CD4-positive, alpha-beta T cell treated with Interleukin-21 for 1 hour (primary cell): ENCODE measurements at places on chromosomes 1 and 21.

DNA sequence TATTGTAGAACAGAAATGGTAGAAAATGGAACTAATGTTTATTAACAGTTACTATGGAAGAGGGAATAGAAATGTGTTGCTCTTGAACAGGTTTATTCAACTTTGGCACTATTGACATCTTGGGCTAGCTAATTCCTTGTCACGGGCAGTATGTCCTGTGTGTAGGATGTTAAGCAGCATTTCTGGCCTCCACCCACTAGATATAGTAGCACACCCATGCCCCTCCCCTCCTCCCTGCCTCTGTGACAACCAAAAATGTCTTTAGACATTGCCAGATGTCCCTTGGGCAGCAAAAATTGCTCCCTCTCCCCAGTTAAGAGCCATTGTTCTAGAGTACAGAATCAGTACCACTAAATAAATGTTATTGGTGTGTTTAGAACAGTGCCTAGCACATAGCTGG lies 91.4 kb upstream of the TPTE start:
- DNase-seq, result no peak

GRCh38 chr1:94362466-94363058 lies 55.6 kb upstream of the ABCD3 start:
- no peak for DNase-seq

- no peak for DNase-seq
These were observed 4.8 kb upstream of the SARS1 start for GRCh38 chr1:109208836-109209463.

DNA sequence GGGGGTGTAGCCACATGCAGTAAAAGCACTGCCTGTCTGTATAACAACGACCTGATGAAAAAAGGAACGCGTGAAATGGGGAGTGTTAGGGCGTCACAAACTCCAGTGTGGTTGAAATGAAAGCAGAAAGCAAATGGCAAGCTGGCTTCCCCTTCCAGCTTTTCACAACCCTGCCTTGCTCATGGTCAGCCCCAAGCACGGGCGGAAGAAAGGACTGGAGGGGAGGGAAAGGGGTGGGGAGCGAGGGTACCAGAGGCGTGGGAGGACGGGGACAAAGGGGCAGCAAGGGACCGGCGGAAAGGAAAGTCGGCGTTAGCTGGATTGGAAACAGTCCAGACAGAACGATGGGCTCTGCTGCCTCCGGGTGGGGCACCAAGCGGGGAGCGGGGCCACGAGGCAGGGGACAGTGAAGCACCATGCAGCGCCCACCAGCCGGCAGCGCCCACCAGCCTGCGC lies 9.6 kb downstream of the VPS26C start:
- peak; percentile 37 for DNase-seq

- no peak for DNase-seq
These were observed 36.2 kb downstream of the CELF3 start for GRCh38 chr1:151680391-151680790.

DNA sequence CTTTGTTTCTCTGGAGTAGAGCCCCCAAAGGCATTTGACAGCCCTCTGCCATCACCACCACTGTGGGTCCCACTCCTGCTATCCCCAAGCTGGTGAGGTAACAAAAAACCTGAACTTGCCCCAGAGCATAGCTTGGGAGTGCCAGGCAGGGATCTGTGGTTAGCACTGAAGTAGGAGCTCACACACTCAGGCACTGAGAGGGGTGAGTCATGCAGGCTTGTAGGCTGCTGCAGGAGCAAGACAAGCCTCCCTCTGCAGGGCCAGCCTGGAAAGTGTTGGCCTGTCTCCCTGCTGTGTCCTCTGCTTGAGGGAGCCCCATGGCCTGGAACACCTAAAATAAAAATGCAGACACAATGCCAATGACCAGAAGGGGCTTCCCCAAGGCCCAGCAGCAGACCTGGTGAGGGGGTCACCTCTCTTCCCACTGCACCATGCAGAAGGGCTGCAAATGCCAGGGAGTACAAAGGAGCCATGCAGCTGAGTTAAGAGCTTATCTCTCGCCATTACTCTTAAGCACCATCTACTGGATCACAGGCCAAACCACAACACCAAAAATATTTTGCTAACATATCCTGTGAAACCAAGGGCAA lies 108.9 kb upstream of the POGK start:
- no peak for DNase-seq

DNA sequence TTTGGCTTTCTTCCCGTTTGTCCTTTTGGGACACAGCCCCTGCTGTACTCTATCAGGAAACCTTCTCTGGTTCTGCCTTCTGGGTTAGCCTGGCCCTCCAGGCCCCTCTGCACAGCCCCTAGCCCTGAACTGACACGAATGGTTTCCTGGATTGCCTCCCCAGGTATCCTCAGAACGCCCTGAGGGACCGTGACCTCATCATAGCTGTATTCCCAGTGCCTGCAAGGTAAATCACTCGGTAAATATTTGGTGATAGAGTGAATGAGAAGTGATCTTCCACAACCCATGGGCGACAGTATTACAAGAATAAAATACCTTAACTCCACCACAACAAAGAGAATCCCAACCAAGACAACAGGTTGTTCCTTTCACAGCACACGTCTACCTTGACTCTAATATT lies 637.2 kb downstream of the SMYD3 start:
- no peak for DNase-seq

DNA sequence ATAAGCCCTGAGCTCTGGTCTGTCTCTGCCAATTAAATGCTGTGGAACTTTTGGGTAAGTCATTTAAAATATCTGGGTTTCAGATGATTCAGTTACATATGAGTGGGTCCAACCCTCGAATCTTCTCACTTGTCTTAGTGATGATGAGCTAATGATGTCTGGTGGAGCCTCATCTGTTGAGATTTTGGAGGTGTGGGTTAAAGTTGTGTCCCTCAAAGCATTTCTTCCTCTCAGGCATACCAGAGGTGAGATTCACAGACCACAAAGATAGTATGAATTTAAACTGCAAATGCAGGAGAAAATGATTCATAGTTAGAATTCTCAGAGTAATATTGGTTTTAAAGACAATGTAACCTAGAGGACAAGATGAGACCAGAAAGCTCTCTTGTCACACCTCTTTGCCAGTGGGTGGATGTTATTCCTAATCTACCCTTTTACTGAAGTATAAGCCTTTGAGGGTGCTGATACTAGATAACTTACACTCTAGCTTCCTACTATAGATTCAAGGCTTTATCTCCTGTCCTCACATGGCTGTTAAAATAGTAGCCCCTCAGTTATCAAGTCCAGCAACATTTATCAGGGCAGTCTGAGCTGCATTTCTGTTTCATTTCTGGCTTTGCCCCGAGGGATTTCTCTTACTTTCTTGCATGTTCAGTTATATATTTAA lies 90.7 kb downstream of the MT1HL1 start:
- DNase-seq, result no peak

DNA sequence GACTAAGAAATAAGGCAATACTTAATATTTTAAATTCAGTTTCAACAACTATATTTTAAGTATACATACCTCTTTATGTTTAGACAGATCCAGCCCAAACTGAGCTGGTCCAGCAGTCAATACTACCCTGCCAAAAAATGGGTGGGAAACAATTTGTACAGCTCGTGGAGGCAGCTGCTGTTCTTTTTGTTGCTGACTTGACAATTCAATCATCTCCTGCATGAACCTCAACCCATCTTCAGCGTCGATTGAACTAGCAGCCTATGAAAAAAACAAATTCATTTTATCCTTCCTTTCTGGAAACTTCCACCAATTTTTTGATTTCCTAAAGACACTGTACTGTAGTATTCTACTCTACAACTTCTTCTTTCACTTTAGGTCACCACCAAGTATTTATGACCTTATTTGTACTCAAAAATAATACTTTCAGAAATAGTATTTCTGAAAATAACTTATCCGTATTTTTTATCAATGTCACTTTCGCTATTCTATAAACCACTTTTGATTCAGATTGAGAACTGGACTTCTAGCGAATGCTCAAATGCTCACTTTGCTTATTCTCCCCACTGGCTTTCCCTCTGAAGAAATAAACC lies 46.5 kb downstream of the EDEM3 start:
- DNase-seq, result no peak

DNA sequence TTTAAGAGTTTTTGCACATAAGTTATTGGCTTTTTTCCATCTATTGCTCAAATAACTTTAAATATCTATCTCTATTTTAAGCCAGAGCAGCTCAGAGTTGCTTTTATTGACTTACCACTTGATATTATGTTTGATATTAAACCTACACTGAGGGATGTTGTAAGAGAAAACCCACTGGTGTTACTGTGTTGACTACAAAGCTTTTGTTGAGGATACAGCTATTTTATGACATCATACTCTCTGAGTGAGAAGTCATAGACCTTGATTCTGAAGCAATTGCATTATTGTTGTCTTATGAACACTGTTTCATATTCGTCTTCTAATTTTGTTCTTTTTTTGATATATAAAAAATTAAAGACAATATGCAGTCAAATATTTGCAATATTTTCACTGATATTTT lies 560.4 kb downstream of the PTBP2 start:
- no peak for DNase-seq

DNA sequence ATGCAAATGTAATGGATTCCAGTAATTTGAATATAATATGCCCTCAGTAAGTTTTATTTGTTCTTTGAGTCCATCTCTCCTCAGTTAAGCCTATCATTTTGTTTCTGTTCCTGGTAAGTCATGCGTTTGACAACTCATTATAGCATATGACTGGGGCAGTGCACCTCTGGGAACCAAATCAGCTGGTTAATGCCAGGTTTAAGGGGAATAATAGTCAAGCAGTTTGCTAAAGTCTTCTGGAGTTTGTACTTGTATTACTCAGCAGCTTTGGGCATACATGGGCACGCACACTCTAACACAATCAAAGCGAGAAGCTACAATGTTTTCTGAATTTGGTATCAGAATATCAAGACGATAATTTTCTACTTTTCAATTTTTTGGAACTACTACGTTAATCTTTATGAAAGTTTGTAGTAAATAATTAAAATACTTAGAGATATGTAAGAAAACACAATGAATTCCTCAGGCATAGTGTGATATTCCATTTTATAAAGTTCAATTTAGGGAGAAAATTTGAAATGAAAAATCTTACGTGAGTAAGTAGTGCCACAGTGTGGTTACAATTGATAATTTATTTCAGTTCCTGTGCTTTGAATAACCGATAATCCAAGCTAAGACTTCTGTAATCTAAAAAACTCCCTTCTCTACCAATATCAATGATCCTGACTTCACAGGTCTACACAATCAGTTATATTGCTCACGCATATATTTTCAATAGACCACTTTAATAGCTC lies 43.8 kb upstream of the KCTD3 start:
- no peak for DNase-seq

- DNase-seq, result no peak
These were observed 118.6 kb downstream of the PROX1 start for GRCh38 chr1:214106375-214106774.

GRCh38 chr1:113452921-113453770 lies 62.8 kb downstream of the MAGI3 start:
- DNase-seq, result peak; percentile 23
